Ovary (tissue), 10 donors: ENCODE measurements at places on chromosomes 5 and 9. TPM values are rescaled to one million over a fixed set of nuclear protein-coding genes. Genes with fewer than 3 reads are reported as not detected.

DNA sequence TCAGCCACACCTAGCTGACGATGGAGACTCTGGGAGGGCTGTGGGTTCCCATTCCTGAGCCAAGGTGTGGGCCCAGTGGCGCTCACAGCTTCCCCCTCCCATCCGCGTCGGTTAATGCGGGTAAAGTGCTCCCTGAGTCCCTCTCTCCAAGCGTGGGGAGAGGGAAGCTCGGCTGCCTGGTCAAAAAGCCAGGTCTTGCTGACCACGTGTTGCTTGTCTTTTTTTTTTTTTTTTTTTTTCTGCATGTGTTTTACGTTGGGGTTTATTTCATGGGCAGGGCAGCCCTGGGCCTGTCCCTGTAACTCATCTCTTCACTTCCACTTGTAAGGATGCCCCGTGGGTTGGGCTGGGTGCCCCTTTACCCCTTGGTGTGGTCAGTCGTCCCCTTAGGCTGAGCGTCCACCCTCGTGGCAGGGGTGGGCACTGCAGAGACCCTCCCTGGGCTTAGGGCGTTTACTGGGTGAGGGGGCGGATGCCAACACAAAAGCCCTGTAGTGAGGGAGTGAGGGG, 11.9 kb downstream of the NKD2 start:
- H3K36me3 ChIP-seq, result no peaks in the 10 kb centered on the region
- DNase-seq, result no peak
- no peak overlapping the region for H3K27ac ChIP-seq
- H3K27me3 ChIP-seq, result no peaks in the 10 kb centered on the region
- peaks cover 2% of the 10 kb centered on the region for H3K4me1 ChIP-seq
- H3K4me3 ChIP-seq, result no peak overlapping the region

The PRDM9 gene
- not detected for total RNA-seq

DNA sequence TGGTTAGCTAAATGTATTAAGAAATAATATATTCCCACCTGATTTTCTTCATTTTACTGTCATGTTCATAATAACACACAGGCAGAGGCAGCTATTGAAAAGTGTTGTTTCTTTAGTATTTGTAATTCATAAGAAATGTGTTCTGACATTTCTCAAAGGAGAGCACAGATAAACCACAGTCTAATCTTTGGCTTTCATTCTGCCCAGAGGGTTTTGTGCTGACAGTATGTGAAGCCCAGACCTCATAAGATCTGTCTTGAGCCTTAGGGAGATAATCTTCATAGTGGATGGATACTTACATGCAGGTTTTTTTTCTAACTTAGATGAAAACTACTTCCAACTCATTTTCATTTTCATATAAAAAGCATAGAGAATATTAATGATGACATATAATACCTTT, 206.1 kb downstream of the CHSY3 start:
- no peak overlapping the region for H3K4me3 ChIP-seq
- H3K4me1 ChIP-seq, result no peaks in the 10 kb centered on the region
- no peak overlapping the region for H3K27ac ChIP-seq
- no peaks in the 10 kb centered on the region for H3K36me3 ChIP-seq

The PCDHB8 gene
- 2.9 TPM for total RNA-seq

The NR5A1 gene
- 22.2 TPM for total RNA-seq
